ENCODE measurements at places on chromosomes 11 and 22. TPM values are rescaled to one million over a fixed set of nuclear protein-coding genes. Genes with fewer than 3 reads are reported as not detected.

Gene PKDREJ
- total RNA-seq, result not detected

Gene NAALAD2
- not detected for total RNA-seq

Gene FLRT1
- total RNA-seq, result not detected

Gene SCGB2A2
- total RNA-seq, result not detected

Gene NPAS4
- total RNA-seq, result not detected

Gene C11orf86
- total RNA-seq, result not detected

Gene FAM181B
- not detected for total RNA-seq

Gene TIGD3
- total RNA-seq, result 0.21 TPM

Gene DDX25
- total RNA-seq, result not detected

Gene LINC01488
- total RNA-seq, result not detected

Gene SLC17A6
- total RNA-seq, result not detected

DNA sequence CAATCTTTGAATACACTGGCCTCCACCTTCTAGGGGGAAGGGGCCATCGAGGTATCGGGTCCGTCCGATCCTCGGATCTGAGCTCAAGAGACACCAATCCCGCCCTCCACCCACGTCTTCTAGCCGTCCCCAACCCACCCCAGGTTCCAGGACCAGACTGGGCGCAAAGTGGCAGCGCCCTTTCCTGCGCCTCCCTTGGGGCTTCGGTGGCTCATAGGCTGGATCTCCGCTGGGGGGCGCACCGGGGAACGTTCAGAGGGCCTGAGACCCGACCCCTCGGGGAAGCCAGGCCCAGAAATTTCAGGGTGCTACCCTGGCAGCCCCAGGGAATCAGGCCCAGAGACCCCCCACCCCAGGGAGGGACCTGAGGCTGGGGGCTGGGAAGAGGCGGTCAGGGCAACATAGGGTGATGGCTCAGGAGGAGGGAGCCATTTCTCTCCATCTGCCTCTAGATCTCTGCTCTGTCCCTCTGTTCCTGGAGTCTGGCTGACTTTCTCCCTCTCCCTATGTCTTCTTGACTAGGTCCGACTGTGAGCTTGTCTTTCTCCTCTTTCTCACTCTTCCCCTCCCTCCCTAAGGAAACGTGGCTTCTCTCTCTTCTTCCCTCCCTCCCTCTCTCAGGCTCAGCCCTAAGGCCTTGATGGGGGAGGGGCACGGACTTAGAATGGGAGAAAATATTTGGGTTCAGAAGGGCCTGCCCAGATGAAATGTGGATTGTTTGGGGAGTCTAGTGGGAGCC is 1.1 kb downstream of the CREB3L1 start:
- peaks cover 3% of the 10 kb centered on the region for H3K36me3 ChIP-seq
- H3K4me3 ChIP-seq, result peak overlapping the region; percentile 56
- H3K4me1 ChIP-seq, result peaks cover 8% of the 10 kb centered on the region
- peaks cover 55% of the 10 kb centered on the region for H3K27me3 ChIP-seq
- DNase-seq, result no peak

GRCh38 chr11:84145616-84146185 is 859.5 kb upstream of the CCDC90B start:
- H3K4me3 ChIP-seq, result no peak overlapping the region
- H3K27me3 ChIP-seq, result no peaks in the 10 kb centered on the region
- H3K36me3 ChIP-seq, result no peaks in the 10 kb centered on the region
- H3K27ac ChIP-seq, result no peak overlapping the region
- no peak for DNase-seq

GRCh38 chr11:65128182-65129145 is 5.9 kb downstream of the SYVN1 start:
- peak overlapping the region; percentile 43 for H3K27ac ChIP-seq
- no peak overlapping the region for H3K4me3 ChIP-seq
- H3K36me3 ChIP-seq, result peaks cover 7% of the 10 kb centered on the region
- no peak for DNase-seq
- H3K27me3 ChIP-seq, result no peaks in the 10 kb centered on the region

DNA sequence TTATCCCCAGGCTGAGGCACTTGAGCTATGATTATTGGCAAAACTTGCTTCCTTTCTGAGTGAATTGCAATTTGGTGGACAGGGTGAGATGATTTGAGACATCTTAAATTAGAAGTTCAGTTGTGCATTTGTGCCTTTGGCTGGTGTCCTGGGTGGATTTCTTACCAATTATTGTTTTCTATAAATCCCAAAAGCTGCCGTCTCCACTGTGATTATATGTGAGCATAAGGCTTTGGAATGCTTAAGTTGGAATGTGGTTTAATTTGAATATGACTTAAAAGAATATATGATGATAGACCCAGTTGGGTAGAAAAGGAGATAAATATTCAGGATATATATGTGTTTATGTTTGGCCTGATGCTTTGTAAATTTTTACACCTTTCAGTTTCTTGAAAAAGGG is 70.0 kb downstream of the EXT2 start:
- peaks cover 6% of the 10 kb centered on the region for H3K36me3 ChIP-seq
- DNase-seq, result no peak
- H3K4me3 ChIP-seq, result no peak overlapping the region
- peak overlapping the region; percentile 21 for H3K27ac ChIP-seq

DNA sequence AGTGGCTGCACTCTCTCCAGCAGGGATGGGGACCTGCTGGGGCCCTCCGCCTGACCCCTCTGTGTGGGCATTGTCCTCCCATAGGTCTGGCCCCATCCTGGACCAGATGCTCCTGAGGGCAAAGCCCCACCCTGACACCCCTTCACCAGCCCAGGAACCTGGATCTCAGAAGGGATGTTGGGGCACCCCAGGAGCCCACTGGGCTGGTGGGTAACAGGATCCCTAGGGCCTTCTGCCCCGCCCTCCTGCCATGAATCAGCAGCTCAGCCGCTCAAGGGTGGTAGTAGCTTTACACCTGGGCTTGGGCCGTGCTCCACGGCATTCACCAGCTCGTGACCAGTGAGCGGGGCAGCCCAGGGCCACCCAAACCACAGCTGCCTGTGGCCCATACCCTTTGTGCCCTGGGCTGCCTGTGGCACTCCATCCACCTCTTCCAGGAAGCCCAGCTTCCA is 1.0 kb upstream of the MAPK12 start:
- H3K4me1 ChIP-seq, result peaks cover 11% of the 10 kb centered on the region
- H3K27me3 ChIP-seq, result peaks cover 27% of the 10 kb centered on the region
- H3K4me3 ChIP-seq, result peak overlapping the region; percentile 77

GRCh38 chr11:78034623-78035022 is 11.5 kb upstream of the KCTD14 start:
- peaks cover 2% of the 10 kb centered on the region for H3K36me3 ChIP-seq
- no peak for DNase-seq
- no peak overlapping the region for H3K27ac ChIP-seq
- peaks cover 1% of the 10 kb centered on the region for H3K4me1 ChIP-seq
- no peak overlapping the region for H3K4me3 ChIP-seq

GRCh38 chr22:45885941-45886395 is 91.0 kb downstream of the WNT7B start:
- peaks cover 7% of the 10 kb centered on the region for H3K4me1 ChIP-seq
- H3K27me3 ChIP-seq, result peaks cover 45% of the 10 kb centered on the region
- H3K27ac ChIP-seq, result no peak overlapping the region

GRCh38 chr11:35404388-35404775 is 15.0 kb downstream of the SLC1A2 start:
- H3K27me3 ChIP-seq, result peaks cover 31% of the 10 kb centered on the region
- H3K27ac ChIP-seq, result no peak overlapping the region
- H3K4me3 ChIP-seq, result no peak overlapping the region
- peaks cover 4% of the 10 kb centered on the region for H3K36me3 ChIP-seq
- peaks cover 2% of the 10 kb centered on the region for H3K4me1 ChIP-seq
- no peak for DNase-seq

- no peaks in the 10 kb centered on the region for H3K27me3 ChIP-seq
- no peak overlapping the region for H3K27ac ChIP-seq
- no peaks in the 10 kb centered on the region for H3K36me3 ChIP-seq
- no peak for DNase-seq
- H3K4me3 ChIP-seq, result no peak overlapping the region
These were observed 150.2 kb downstream of the ETS1 start for GRCh38 chr11:128437136-128437535.

- no peak for DNase-seq
- peaks cover 28% of the 10 kb centered on the region for H3K4me1 ChIP-seq
- peak overlapping the region; percentile 93 for H3K27ac ChIP-seq
- peak overlapping the region; percentile 36 for H3K4me3 ChIP-seq
- no peaks in the 10 kb centered on the region for H3K27me3 ChIP-seq
These were observed 108.4 kb downstream of the PDE3B start for GRCh38 chr11:14751975-14752407.

DNA sequence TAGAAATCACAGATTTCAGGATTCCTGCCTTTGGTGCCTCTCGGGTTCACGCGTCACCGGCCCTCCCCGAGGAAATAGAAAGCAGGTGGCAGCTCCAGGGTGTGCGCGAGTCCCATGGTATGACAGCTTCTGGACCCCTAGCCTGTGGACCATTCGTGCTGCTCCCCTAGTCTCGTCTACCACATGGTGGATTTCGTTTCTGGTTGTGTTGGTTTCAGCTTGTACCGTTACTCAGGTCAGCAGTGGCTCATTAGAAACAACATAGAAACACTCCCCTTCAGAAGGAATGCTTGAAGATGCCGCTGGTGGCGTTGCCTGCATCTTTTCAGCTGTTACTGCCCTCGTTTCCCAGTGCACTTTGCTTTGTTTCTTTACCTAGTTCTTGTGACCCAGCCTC is 700 bp downstream of the TTC17 start:
- no peaks in the 10 kb centered on the region for H3K27me3 ChIP-seq
- no peaks in the 10 kb centered on the region for H3K36me3 ChIP-seq
- peak overlapping the region; percentile 95 for H3K27ac ChIP-seq
- peak overlapping the region; percentile 99 for H3K4me3 ChIP-seq
- no peak for DNase-seq
- H3K4me1 ChIP-seq, result peaks cover 29% of the 10 kb centered on the region

DNA sequence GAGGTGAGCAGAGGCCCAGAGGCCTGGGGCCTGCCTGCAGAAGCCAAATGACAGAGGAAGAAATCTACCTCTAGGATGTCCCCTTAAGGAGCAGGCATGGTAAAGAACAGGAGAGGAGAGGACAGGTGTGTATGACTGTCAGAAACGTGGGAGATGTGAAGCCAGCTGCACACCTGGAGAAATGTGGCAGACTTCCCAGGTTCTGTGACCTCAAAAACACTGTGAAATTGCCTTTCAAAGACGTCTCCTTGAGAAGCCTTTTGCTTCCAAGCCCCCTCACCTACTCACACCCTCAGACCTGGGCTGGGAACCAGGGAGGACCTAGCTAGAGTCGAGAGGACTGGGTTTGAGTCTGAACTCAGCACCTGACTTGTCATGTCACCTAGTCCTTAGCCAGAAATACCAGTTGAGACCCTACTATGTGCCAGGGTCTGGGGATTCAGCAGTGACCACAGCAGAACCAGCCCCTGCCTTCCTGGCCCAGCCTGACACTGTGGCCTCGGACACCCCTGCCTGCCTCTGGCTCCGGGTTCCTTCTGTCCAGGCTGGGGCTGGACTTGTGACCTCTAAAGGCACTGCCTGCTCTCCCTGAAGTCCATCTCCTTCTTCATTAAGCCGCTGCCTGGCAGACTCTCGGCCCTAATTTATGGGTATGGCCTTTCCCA is 5.6 kb downstream of the TPBGL start:
- peaks cover 2% of the 10 kb centered on the region for H3K36me3 ChIP-seq
- H3K4me3 ChIP-seq, result no peak overlapping the region
- no peak overlapping the region for H3K27ac ChIP-seq
- peaks cover 40% of the 10 kb centered on the region for H3K27me3 ChIP-seq

DNA sequence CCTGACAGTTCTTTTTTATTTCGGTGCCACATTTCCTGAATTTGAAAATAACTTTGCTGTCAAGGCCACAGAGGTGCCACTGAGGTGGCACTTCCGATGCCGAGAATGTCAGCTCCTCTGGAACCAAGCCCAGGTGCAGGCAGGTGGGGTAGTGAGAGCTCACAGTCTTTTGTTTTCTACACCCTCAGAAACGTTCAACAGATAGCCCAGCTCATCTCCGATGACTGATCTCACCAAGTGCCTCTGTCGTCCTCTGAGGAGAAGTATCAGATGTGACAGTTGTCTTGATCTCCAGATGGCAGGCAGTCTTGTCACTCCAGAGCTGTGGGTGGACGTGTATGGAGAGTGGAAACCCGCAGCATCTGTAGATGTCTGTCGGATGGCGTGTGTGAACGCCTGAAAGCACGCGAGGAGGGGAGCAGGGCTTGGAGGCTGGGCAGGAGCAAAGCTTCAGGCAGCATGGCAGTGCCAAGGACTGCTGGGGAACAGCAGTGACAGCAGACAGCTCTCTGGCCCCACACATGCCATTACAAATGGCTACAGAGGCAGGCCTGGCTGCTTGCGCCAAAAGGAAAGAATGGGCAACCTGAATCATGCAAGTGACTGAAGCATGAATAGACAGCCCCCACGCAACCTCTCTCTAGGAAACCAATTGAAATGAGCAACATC is 877.0 kb downstream of the OPCML start:
- H3K4me1 ChIP-seq, result no peaks in the 10 kb centered on the region
- H3K4me3 ChIP-seq, result no peak overlapping the region

DNA sequence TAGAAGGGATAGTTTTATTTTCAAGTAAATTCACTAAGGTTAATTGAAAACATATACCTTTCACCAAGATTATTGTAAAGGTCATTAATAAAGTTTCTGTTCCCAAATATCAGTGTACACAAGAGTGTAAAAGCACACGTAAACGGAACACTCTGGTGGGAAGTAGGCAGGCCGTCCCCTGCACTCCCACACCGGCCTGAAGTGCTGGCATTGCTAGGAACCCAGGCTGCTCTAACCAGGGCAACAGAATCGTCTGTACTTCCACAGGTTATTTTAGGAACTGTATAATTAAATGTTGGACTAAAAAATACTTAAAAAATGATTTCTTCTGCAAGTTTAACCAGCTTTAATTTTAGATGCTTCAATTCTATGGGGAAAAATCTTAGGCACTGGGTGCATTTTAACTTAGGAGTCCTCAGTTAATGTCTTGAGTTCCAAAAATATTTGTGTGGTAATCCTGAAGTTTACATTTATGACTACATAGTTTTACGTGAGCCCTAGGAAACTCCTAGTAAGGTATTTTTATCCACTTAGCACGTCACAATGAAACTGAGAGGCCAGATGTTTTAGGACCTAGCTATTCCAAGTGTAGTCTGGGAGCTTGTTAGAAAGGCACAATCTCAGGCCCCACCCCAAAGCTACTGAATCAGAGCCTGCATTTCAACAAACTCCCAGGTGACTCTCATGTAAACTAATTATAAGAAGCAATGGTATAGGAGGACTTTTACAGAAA is 31.2 kb downstream of the KMT5B start:
- H3K27me3 ChIP-seq, result no peaks in the 10 kb centered on the region
- DNase-seq, result no peak
- H3K36me3 ChIP-seq, result no peaks in the 10 kb centered on the region
- no peak overlapping the region for H3K4me3 ChIP-seq
